ENCODE measurements at places on chromosomes 6 and 20.

DNA sequence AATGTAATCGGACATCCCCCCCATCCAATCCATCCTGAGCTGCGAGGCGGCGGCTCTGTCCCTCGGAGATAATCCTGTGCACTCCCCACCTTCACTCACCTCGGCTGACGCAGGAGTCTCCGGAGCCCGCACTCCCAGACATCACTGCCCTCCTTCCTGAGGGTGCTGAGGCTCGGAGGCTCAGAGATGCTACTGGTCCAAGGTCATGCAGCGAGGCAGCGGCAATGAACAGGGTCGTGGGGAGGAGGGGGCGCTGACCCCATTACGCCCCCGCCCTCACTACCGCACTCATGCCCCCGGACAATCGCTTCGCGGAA is 485 bp downstream of the ADISSP start:
- DNase-seq: no peak

DNA sequence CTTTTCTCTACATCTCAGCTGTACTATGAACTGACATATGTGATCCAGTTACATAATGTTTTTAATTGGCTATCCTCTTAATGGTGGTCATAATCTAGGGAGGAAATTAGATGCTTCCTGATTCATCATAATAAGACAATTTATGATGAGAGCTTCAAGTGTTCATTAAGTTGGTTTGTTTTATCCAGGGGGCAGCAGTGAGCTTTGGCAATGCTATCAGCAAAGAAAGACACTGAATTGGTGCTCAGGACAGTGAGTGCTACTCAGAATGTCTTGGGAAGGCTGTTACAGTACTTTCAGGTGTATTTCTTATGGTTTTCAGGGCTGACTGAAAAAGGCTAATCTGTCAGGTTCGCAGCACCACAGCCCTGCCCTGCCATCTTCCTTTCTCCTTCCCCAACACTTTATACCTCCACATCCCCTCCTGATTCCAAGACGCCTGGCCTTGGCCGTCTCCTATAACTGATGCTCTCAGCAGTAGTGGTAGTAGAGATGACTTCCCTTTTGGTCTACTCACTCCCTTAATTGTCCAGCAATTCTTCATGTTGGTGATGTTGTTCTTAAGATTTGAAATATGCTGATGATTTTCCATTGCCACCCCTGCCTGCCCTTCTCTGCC is 67.0 kb upstream of the TNFAIP3 start:
- DNase-seq: peak; percentile 80

DNA sequence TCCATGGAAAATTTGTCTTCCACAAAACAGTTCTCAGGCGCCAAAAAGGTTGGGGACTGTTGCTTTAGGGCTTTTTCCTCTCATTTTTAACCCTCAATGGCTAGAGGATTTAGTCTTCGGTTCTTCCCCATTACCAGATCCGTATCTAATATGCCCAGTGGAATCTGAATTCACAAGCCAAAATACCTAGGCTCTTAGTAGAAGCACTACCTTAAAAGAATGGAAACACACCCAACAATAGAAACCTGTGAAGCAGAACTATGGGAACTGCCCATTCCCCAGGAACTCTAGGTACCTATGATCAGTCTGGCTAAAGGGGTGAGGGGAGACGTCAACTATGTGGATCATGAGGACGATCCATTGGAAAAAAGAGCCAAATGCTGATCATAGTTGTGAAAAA is 3.1 kb downstream of the TREML4 start:
- DNase-seq: no peak

GRCh38 chr6:122645256-122645655 is 35.1 kb downstream of the PKIB start:
- no peak for DNase-seq

- DNase-seq: no peak
Measured at GRCh38 chr6:64104051-64104450, 468.4 kb downstream of the PHF3 start.

- DNase-seq: no peak
Measured at GRCh38 chr20:58740356-58741308, 48.0 kb downstream of the NPEPL1 start.

- DNase-seq: peak; percentile 32
Measured at GRCh38 chr6:137218473-137218916, 690 bp downstream of the IFNGR1 start.

- no peak for DNase-seq
Measured at GRCh38 chr6:168695701-168696100, 254.7 kb downstream of the SMOC2 start.

- no peak for DNase-seq
Measured at GRCh38 chr6:47551670-47552069, 74.1 kb downstream of the CD2AP start.

DNA sequence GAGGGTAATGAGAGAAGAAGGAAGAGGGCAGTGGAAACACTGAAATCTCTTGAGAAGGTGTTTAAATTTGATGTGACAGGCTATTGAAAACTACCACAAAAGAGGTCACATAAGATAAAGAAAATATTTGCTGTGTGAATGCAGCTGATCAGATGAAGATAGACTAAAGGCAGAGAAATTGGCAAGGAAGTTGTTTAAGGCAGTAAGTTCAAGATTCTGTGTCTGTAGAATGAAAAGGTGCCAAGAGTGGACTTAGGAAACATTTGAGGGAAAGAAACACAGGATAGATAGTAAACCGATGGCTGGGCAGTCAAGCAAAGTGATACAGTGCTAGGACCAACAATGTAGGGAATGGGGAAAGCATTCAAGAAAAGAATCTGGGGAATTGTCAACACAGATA is 332.3 kb upstream of the MARCKS start:
- DNase-seq: no peak

DNA sequence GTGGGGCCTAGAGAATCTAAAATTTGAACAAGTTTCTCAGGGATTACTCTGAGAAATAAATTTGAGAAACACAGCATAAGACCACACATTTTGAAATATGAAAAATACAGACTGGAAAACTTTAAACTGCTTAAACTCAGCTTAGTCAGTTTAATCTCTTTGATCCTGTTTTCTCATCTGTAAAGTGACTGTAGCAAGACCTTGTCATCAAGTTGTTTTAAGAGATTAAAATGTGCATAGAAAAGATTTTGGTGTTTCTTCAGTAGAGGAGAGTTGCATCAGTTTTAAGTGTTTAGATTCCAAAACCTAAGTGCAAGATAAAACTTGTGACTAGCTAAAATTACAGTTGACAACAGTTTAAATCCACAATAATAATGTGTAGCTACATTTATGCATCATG is 8.1 kb upstream of the BCKDHB start:
- DNase-seq: no peak

- no peak for DNase-seq
Measured at GRCh38 chr6:136338486-136338885, 48.8 kb upstream of the BCLAF1 start.

- no peak for DNase-seq
Measured at GRCh38 chr20:23326774-23327173, 23.8 kb upstream of the NXT1 start.

DNA sequence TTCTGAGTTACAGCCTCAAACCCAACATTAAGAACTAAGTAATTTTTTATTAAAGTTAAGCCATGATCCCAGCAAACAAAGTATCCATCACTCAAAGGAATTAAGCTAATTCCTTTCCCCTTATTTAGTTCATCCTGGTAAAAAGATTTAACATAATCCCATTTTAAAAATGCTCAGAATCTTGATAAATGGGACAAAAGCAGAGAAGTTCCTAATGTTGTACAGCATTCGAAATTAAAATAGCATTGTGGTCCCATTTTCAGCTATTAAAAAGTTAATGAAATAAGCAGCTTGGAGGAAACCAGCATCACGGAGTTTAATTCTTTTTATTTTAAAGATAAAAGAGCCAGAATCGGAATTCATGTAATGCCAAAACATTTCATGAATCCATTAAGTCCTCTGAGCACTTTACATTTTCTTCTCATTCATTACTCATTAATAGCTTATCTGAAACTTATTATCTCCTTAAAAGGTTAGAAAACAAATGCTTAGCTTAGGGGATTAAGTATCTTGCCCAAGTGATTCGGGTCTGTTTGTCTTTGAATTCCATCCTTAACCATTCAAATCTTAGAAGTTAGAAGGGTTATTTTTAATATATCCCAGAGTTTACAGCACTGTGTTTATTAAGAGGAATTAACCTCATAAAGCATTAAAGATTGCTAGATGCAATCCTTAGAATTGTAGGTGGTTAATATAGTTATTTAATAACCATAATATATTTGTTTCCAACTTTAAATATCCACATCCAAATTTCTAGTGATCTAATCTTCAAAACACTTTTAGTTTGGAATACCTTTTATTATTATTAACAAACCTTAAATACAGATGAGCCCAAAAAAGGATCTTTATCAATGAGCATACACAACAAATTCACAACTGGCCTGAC is 11.2 kb downstream of the RBM39 start:
- no peak for DNase-seq

- no peak for DNase-seq
Measured at GRCh38 chr6:30915591-30915946, 1.5 kb downstream of the VARS2 start.

DNA sequence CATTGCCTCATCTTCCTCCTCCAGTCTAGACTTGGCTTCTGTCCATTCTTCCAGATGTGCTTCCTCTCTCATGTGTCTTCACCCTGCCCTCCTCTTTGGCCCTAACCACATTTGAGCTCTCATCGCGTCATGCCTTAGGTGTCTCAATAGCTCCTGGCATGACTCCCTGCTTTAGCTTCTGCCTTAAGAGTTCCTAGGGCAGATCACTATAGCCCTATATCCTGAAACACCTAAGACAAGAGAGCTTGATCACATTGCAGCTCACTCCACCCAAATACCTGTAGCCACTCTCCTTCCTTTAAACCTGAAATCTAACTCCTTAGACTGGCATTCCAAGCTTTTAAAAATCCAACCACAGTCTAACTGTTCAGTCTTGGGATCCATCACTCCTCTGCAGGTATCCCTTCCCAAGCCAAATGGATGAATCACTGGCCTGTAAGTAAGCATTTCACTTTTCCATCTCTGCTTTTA is 69.0 kb upstream of the STXBP5 start:
- DNase-seq: no peak

- no peak for DNase-seq
Measured at GRCh38 chr20:51509208-51509607, 33.3 kb downstream of the NFATC2 start.

- no peak for DNase-seq
Measured at GRCh38 chr6:20024316-20024673, 187.1 kb downstream of the ID4 start.

GRCh38 chr6:19554356-19555225 is 282.6 kb upstream of the ID4 start:
- no peak for DNase-seq

GRCh38 chr6:81725127-81725526 is 27.4 kb downstream of the TENT5A start:
- DNase-seq: no peak

- no peak for DNase-seq
Measured at GRCh38 chr6:27230758-27231111, 16.8 kb upstream of the PRSS16 start.

DNA sequence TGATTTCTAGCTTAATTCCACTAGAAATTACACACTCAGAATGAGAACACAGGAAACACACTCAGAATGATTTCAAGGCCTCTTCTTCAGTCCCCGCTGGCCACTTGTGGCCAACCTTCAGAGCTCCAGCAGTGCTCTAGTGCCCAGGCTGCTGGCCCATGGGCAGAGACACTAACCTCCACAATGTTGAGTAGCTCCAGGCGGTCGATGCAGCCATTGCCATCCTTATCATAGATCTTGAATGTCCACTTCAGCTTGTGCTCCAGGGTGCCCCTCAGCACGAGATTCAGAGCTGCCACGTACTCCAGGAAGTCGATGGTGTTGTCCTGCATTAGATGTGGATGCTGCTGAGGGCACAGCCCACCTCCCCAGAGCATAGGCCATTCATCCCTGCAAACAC is 6.3 kb downstream of the GUCA1B start:
- no peak for DNase-seq

- DNase-seq: no peak
Measured at GRCh38 chr6:20182069-20182468, 30.2 kb downstream of the MBOAT1 start.

GRCh38 chr6:152052061-152052460 is 244.6 kb downstream of the ESR1 start:
- DNase-seq: no peak

DNA sequence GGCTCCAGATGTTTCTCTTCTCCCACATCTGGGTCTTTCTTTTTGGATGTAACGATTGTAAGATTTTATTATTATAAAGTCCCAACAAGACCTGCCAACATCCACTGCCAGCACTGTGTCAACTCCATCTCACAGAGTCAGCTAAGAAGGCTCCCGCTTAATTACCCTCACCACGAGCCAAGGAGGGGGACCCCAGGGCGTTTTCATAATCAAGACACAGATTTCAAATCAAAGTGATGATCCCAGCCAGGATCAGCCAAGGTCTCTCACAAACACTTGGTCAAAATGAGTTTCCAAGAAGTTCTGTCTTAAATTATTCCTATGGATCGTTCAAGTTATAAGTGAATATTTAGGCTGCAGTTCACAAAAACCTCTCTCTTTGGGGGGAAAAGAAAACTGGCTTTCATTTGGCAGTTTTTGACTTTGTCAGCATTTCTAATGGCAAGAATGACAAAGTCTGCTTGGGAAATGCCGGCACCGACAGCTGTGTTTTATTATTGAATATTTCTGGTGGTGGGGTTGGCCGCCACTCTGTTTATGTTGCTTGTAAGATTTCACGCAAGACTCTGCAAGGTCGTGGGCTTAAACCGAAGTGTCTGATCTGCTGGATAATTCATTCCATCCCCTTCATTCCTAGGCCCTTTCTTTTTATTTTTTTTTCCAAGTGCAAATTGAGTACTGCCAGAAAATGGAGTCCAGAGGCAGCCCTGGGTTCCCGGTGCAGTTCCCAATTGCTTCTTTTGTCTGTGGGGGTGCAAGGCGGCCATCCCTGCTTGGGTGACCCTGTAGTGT is 170.2 kb upstream of the PMEPA1 start:
- DNase-seq: no peak

GRCh38 chr20:23235173-23236027 is 115.2 kb upstream of the NXT1 start:
- peak; percentile 7 for DNase-seq

DNA sequence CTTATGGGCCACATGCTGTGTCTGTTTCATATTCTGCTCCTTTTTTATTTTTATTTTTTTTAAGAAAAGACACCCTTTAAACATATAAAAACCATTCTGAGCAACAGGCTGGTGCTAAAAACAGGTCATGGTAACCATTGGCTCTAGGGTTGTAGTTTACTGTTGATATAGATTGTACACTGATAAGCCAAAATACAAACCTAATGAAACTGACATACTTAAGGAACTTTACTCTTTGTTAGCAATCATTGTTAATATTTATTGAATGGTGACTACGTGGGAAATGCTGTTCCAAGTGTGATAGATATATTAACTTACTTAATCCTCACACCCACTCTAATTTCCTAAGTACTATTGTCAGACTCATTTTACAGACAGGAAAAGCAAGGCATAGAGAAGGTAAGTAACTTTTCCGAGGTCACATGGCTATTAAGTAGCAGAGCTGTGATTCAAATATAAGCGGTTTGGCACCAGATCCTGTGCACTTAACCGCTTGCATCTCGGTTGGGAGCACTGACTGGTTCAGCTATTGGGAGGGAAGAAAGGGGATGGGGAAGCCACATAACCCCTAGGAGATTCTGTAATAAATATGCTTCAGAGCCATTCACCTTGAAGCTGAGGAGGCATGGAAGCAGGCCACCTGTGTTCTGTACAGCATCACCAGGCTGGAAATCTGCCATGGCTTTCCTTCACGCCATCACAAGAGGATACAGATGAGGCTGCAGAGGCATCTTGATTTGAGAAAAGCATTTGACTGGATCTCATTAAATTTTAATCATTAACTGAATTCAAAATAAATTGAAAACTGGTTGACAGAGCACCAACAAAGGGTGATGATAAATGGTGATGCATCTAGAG is 4.9 kb downstream of the TRAF3IP2 start:
- no peak for DNase-seq
